ENCODE measurements at places on chromosomes 12 and 14. TPM values are rescaled to one million over a fixed set of nuclear protein-coding genes. Genes with fewer than 3 reads are reported as not detected.

STAC3 gene
- total RNA-seq: 1.2 TPM

CRY1 gene
- 12.0 TPM for total RNA-seq

DPPA3 gene
- total RNA-seq: not detected

KCNC2 gene
- not detected for total RNA-seq

KRT72 gene
- not detected for total RNA-seq

RERG gene
- total RNA-seq: 4.3 TPM

EXOC3L4 gene
- not detected for total RNA-seq

CDCA3 gene
- 8.3 TPM for total RNA-seq

INHBC gene
- not detected for total RNA-seq

MDGA2 gene
- total RNA-seq: not detected

LHX5 gene
- total RNA-seq: not detected

SAMD4A gene
- 181 TPM for total RNA-seq

NRXN3 gene
- total RNA-seq: 1.1 TPM

HOXC6 gene
- not detected for total RNA-seq

MFAP5 gene
- 12.4 TPM for total RNA-seq

NEUROD4 gene
- total RNA-seq: not detected

OR4K5 gene
- not detected for total RNA-seq

Measured in heart left ventricle (tissue), 16 donors.